ENCODE measurements at places on chromosomes 5 and 9.

DNA sequence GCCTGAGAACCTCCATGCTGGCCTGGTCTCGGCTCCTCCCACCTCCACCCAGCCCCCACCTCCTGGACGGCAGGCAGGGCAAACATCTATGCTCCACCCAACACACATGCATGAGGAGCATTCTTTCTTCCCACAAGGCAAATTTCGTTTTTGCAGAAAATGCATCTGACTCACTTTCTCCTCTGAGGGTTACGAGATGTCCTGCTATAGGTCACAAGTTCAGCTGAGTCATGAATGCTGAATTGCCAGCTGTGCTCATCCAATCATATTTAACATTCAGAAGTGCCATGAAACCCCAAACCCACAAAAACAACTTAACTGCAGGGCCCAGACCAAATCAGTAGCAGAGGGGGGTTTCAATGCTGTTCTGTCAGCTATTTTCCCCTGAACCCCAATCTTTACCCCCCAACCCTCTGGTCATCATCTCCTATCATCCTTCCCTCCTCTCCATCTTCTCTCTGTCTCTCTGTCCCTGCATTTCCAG lies 39.0 kb upstream of the OSMR start:
- DNase-seq: no peak

GRCh38 chr9:118975736-118976135 lies 393.5 kb downstream of the BRINP1 start:
- no peak for DNase-seq

DNA sequence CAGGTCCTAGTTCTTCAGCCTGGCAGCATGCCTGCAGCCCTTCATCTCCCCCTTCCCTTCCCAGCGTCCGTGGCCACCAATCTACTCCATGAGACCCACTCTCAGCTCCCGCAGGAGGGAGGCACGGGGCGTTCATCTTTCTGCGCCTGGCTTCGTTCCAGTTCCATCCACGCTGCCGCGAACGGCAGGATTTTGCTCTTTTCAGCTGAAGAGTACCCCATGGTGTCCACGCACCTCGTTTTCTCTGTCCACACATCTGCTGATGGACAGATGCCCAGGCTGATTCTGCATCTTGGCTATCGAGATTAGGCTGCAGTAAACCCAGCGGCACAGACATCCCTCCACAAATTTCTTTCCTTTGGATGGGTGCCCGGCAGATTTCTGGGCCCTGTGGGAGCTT lies 30.5 kb upstream of the NKD2 start:
- DNase-seq: no peak

DNA sequence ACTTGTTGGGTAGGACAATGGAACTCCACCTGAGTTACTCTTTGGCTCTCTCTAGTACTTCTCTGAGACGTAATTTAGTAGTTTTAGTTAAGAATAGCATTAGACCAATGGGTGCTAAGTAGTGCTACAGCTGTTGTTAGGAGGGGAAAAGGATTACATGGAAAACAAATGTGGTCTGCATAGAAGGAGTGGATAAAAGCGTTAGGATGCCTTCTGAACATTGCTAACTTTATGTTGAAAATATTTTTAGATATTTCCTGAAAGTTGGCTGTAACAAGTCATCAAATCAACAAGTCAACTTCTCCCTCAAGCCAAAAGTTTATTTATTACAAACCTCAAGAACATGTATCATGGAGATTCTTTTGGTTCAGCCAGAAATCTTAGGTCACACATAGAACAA lies 409.5 kb upstream of the MEF2C start:
- no peak for DNase-seq

DNA sequence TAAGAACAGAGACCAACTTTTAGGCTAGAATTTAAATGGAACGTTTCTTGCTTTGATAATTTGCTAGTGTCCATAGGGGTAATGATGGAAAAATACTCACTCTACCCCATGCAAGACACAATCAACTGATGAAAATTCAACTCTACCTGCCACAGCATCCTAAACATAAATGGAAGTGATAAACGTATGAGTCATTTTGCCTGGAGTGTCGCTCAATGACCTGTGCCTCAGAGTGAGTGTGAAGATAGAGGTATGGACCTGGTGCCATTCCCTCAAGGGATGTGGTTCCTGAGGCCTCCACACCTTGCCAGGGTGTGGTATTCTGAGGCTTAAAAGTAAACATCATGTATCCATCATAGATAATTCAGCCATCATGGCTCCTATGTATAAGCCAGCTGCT lies 14.0 kb downstream of the ARL14EPL start:
- no peak for DNase-seq

GRCh38 chr5:176904276-176904675 lies 5.1 kb upstream of the HK3 start:
- DNase-seq: no peak

DNA sequence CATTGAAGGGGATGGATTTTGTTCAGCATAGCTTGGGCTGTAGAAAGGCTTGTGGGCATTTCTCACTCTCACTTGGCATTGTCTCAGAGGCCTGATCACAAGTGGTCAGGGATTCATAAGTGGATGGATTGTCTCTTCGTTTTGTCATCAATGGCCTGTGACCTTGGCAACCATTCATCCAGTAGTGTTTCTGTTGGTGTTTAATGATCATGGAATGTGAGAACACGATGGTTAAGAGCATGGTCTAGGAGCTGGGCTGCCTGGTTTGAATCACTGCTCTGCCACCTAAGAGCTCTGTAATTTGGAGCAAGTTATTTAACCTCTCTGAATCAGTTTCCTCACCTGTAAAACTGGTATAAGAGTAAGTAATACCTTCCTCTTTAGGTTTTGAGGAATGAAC lies 430.1 kb upstream of the MEF2C start:
- no peak for DNase-seq

DNA sequence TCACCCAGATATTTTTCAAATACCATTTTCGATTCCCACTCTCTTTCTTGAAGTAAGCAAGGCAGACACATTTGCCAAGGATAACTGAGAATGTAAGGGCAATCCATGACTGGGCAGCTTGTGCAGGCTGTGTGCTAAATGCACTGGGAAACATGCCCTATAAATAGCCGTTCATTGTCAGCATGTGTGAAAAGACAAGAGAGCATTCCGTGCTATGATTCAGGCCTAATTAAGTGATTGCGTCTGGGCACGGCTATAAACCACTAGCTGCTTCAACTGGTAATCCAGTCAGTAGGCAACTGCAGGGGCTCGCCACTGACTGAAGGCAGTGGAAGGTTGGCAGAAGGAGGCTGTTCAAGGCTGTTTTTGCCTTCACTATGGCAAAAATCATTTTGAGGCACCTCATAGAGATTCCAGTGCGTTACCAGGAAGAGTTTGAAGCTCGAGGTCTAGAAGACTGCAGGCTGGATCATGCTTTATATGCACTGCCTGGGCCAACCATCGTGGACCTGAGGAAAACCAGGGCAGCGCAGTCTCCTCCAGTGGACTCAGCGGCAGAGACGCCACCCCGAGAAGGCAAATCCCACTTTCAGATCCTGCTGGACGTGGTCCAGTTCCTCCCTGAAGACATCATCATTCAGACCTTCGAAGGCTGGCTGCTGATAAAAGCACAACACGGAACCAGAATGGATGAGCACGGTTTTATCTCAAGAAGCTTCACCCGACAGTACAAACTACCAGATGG lies at the start of gene HSPB3:
TSS of gene HSPB3 (plus strand) at position 287 of the 745 bp plus-strand sequence. CDS start at position 378, 91 bp downstream.
- no peak for DNase-seq

- DNase-seq: no peak
Observed at GRCh38 chr5:63760965-63761364, 201.3 kb downstream of the HTR1A start.

GRCh38 chr5:6286404-6286803 lies 91.9 kb downstream of the MED10 start:
- no peak for DNase-seq

GRCh38 chr9:136742591-136743391 lies at the start of gene LCN10:
Gene LCN10 (minus strand): TSS chr9:136742940. CDS start chr9:136742903, 37 bp downstream.
- DNase-seq: no peak

DNA sequence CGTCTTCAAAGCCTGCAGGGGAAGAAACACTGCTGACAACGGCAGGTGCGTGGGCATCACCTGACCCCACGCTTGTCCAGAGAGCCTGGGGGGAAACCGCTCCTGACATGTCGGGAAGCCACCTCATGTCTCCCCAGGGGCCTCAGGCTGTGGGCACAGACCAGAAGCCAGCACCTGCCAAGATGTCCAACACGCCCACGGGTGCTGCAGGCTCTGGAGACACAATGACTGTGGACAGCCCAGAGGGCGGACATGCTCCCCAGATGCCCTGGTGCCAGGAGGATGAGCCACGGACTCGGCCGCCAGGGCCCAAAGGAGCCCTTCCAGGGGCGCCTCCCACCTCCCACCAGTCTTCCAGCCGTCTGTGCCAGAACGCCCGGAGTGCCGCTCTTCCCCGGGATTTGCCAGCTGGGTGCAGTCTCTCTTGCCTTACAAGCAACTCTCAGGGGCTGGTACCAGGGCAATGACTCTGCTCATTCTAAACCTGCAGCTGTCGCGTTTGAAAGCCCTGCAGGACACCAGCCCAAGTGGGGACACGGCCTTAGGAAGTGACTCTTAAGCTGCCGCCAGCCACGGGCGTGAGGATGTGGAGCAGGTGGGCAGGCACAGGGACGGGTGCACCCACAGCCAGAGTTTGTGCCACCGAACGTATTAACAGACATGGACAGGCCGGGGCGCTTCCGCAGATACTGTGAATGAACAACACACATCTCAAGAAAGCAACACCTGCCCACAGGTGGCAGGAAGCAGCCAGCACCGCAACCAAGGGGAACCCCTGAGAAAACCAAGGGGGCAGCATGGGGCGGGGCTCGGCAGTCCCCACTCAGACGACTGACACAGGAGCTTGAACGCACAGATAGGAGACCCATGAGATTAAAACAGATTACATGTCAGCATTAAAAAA lies 6.8 kb upstream of the LHX3 start:
- no peak for DNase-seq

DNA sequence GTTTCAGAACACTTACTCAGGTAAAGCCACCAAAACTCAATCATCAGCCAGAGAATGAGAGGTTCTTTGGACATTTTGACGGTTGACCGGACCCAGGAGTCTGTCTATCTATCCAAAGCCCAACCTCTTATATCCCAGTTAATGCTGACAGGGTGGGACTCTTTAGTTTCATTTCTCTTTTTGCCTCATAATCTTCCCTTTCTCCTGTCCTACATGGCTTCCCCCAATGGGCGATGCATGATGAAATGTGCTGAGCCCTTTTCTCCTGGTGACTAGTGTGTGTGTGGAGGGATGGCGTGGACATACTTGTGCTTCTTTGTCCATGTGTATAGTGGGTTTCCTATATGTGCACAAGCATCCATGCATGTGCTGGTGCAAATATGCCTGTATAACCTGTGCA lies at the start of gene TIMD4:
TSS of gene TIMD4 (minus strand) at position 102 of the 400 bp plus-strand sequence. CDS start at position 74, 28 bp downstream.
- no peak for DNase-seq

DNA sequence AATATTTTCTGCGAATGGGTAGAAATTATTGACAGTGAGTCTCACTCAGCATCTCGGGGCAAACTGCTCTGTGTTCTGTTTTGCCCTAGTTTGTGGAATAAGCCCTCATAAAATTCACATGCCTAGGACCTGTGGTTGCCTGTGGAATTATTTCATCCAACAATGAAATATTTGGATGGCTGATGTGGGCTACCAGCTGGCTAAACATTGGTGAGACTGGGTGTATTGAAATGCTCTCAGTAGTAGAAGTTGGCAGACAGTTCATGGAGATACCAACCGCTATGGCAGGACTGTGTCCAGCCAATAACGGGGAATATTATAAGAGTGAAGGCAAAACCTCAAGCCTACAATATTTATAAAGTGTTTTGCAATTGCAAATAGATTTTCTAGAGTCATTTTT lies 344.1 kb upstream of the RPS23 start:
- no peak for DNase-seq

DNA sequence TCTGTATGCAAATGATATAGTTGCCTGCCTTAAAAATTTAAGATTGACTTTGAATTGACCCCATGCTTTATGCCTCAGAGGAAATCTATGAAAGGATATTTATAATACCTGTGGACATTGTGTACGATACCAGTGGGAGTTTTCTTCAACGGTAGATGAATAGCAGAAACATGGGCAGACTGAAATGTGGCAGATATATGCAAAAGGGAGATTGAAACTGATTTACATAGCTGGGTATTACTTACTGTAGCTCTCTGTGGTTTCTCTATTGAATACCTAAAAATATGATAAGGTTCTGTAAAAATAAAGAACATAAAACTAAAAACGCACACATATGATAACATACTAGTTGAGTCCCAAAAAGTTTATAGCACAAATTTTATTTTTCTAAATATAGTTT lies 345.2 kb upstream of the PCSK5 start:
- DNase-seq: no peak

DNA sequence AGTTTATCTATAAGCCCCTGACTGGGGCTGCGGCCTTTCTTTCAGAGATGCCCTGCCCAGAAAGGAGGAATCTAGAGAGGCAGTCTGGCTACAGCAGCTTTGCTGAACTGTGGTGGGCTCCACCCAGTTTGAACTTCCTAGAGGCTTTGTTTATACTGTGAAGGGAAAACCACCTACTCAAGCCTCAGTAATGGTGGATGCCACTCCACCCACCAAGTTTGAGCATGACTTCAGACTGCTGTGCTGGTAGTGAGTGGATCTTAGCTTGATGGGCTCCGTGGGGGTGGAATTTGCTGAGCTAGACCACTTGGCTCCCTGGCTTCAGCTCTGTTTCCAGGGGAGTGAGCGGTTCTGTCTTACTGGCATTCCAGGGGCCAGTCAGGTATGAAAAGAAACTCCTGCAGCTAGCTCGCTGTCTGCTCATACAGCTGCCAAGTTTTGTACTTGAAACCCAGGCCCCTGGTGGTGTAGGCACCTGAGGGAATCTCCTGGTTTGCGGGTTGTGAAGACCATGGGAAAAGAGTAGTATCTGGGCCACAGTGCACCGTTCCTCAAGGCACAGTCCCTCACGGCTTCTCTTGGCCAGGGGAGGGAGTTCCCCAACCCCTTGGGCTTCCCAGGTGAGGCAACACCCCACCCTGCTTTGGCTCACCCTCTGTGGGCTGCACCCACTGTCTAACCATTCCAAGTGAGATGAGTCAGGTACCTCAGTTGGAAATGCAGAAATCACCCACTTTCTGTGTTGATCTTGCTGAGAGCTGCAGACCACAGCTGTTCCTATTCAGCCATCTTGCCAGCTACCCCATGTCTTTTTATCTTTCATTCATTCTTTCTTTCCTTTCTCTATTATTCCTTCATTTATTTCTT lies 211.8 kb upstream of the C9orf72 start:
- DNase-seq: no peak

- DNase-seq: no peak
Observed at GRCh38 chr9:38046661-38047300, 22.2 kb downstream of the SHB start.

DNA sequence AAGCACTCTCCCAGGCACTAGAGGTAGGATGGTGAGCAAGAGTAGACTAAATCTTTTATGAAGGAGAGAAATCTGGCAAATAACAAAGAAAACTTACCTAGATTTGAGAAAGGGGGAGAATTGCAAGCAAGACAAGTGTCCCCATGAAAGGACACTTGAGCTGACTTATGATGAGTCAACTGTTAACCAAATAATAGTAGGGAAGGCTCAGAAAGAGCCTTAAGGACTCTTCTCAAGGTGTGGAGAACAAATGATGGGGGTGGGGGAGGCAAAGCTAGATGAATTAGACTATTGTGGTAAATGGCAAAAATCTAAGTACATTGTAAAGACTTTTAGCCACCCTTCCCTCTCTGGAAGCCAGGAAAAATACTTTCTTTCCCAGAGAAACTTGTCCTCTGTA lies 77.6 kb upstream of the RASA1 start:
- no peak for DNase-seq
